ENCODE measurements at places on chromosomes 4 and X. TPM values are rescaled to one million over a fixed set of nuclear protein-coding genes. Genes with fewer than 3 reads are reported as not detected.

The RBM47 gene
- 33.5 TPM for total RNA-seq

The OSTC gene
- total RNA-seq = 67.2 TPM

The CLTRN gene
- not detected for total RNA-seq

The NAA11 gene
- not detected for total RNA-seq

The HSD17B13 gene
- 0.32 TPM for total RNA-seq

The XIAP gene
- total RNA-seq = 50.4 TPM

The ALB gene
- 1.4 TPM for total RNA-seq

The GABRG1 gene
- total RNA-seq = not detected

The PROM1 gene
- 8.0 TPM for total RNA-seq

The TAF7L gene
- total RNA-seq = not detected

The PAGE1 gene
- not detected for total RNA-seq

The NIPAL1 gene
- 0.81 TPM for total RNA-seq

The DUX4 gene
- not detected for total RNA-seq

The MAP9 gene
- total RNA-seq = 12.4 TPM

The VCX2 gene
- not detected for total RNA-seq

The THAP6 gene
- total RNA-seq = 28.0 TPM

The IQSEC2 gene
- total RNA-seq = 17.1 TPM

The NDNF gene
- 3.7 TPM for total RNA-seq

The SYP gene
- 2.4 TPM for total RNA-seq

The TAF9B gene
- 15.9 TPM for total RNA-seq

The OTC gene
- 1.4 TPM for total RNA-seq

The ZNF185 gene
- total RNA-seq = 13.5 TPM

The NEK1 gene
- total RNA-seq = 24.4 TPM

The GPR143 gene
- total RNA-seq = 0.45 TPM

The S100G gene
- not detected for total RNA-seq

The OPHN1 gene
- total RNA-seq = 6.8 TPM

The EIF4E gene
- total RNA-seq = 72.8 TPM

The RNF212 gene
- total RNA-seq = 1.3 TPM

The PRKX gene
- total RNA-seq = 18.8 TPM

The CYP2U1 gene
- total RNA-seq = 16.7 TPM

The EGF gene
- 0.29 TPM for total RNA-seq

The ANK2 gene
- total RNA-seq = 117 TPM

The ITIH6 gene
- not detected for total RNA-seq

The LIMCH1 gene
- total RNA-seq = 191 TPM

The CCDC149 gene
- total RNA-seq = 31.3 TPM

The LRAT gene
- total RNA-seq = 0.27 TPM

The FRMPD4 gene
- total RNA-seq = not detected

The FDCSP gene
- not detected for total RNA-seq

The ODAM gene
- total RNA-seq = not detected

The H2BW1 gene
- total RNA-seq = not detected

The KCND1 gene
- 4.8 TPM for total RNA-seq

The GLOD5 gene
- total RNA-seq = not detected

The ANXA3 gene
- 5.3 TPM for total RNA-seq

The HMX1 gene
- not detected for total RNA-seq

The RASGEF1B gene
- 19.2 TPM for total RNA-seq

The ZNF732 gene
- 0.45 TPM for total RNA-seq

The RBMXL3 gene
- not detected for total RNA-seq

The PCSK1N gene
- total RNA-seq = not detected

The GPAT3 gene
- total RNA-seq = 7.5 TPM

The SMPX gene
- total RNA-seq = 0.81 TPM

The BCORL1 gene
- 26.9 TPM for total RNA-seq

The TMEM47 gene
- total RNA-seq = 123 TPM
